Activated CD4-positive, CD25-positive, alpha-beta regulatory T cell treated with anti-CD3 and anti-CD28 coated beads, Interleukin-2, amount 50 U/mL, for 24 hours (primary cell): ENCODE measurements at places on chromosomes 5 and 9.
A peak's percentile ranks its signal among the peaks of the same experiment; 100 is the strongest.

GRCh38 chr9:90142580-90142979, 500.0 kb downstream of the DIRAS2 start:
- ATAC-seq, result no peak

GRCh38 chr5:115501464-115502210, 42.9 kb downstream of the FEM1C start:
- no peak for ATAC-seq

DNA sequence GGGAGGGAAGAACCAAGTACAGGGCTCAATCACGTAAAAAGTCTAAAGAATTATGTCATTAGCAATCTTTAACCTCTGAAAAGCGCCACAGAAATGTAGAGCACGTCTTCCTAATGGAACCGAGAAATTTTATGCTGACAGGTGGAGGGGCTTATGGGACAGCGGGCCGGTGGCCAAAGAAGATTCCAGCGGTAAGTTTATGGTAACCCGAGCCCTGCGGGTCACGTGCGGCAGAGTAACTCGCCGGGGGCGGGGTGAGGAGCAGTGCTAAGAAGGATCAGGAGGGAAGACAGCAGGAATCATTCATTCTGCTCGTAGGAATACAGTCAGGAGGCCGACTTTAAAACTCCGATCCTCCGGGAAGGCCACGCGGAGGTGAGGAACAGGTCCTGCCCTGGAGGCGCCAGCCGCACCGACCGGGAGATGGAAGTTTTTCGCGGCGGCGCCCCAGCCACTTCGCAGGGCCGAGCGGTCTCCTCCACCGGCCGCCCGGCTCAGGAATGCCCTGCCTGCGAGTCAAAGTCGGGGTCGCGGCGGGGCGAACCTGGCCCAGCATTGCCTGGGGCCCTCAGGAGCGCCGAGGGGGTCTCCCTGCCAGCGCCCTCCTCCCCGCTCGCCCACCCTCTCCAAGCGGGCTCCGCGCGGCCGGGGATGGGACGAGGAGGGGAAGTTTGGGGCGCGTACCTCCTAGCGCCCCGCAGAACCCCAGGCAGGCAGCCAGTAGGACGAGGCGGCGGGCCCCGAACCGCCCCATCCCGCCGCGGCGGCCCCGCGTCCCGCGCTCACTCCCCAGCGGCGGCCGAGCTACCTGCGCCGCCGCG, 101.8 kb downstream of the ESM1 start:
- ATAC-seq, result no peak

DNA sequence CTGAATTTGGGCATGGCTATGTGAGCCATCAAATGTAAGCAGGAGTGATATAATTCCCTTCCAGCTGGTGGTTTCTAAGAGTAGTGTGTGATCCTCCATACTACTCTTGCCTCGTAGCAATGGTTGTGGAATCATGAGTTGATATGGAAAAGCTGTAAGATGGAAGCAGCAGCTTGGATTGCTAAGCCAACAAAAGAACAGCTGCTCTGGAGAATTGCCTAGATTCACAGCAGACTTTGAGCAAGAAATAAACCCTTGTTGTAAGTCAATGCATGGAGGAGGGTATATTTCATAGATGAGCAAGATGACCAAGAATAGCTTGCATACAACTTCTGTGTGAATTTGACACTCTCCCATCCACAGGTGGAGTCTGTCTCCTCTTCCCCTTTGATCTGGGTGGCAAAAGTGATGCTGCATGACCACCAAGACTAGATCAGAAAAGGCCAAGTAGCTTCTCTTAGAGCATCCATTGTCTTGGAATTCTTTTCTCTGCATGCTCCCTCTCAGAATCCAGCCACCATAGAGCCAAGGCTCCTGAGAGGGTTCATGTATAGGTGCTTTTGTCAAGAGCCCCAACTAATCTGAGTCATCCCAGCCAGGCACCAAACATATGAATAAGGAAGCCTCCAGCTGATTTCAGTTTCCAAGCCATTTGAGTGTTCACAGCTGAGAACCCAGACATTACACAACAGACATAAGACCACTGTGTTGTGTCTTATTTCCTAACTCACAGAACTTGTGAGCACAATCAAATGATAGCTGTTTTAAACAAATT, 79.0 kb downstream of the PRLR start:
- ATAC-seq, result no peak

DNA sequence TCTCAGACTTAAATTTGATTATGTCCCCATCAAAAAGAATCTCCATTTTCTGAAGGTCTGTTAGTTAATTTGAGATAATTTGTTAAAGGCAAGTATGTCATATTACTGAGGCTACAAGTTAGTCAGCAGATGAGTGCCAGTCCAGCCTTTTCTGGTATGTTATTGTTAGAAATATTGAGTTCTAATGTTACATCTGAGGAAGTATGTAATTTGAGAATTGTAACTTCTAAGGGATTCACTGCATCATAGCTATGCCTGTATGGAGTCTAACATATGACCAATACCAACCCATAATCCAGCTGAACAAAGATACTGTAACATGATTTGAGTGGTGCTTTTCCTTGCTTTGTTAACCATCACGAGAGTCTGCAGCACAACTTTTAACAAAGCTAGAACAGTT, 13.9 kb downstream of the SLC23A1 start:
- no peak for ATAC-seq

DNA sequence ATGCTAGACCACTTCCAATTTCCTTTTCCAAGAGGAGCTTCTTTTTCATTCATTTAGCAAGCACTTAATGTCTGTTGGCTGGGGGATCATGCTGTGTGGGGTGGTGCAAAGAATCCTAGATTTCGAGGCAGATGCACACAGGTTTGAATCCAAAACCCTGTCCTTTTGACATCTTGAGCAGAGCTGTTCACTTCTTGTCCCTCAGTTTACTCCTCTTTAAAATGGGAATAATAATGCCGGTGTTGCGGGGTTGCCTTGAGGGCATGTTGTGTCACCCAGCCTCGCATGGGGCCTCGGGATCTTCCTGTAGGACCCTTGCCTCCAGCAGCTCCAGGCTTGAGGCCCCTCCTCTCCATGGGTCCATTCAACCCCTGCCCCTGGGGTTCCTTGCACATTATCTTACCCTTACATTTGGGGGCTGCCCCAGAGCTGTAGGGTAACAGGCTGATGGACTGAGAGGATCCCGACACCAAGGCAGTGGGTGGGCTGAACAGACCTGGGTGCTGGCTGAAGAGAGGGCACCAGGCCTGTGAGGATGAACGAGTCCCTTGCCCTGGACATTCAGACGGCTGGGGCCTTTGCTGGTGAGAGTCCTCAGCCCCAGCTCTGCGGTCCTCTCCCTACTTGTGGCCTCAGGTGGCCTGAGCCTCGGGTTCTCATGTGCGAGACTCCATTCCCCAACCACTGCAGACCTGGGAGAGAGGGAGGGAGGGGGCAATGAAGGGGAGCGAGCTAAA, 145.8 kb downstream of the BARX1 start:
- no peak for ATAC-seq

DNA sequence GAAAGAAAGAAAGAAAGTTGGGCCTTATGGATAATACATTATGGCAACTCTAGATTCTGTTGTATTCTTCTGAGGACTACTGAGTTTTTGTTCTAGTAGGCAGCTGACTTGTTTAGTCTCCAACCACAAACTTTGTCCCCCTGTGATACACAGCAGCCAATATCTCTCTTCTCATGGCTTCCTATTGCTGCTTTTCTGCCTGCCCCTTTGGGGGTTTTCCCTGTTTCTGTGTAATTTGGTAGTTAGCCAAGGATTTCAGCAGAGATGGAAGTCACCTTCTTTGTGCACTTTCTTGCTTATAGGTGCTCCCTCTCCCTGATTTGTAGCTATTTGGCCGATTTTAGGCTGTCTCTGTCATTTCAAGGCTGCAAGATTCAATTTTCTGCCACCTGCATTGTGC, 109.6 kb downstream of the FGF1 start:
- no peak for ATAC-seq

- ATAC-seq, result peak; percentile 66
These were observed 2.5 kb downstream of the KDM3B start for GRCh38 chr5:138354926-138355378.

GRCh38 chr5:112978836-112979235, 2.2 kb downstream of the DCP2 start:
- ATAC-seq, result no peak

GRCh38 chr5:1068204-1068894, 43.5 kb downstream of the SLC12A7 start:
- ATAC-seq, result no peak
